CD4-positive, alpha-beta T cell treated with Interleukin-17A for 1 hour (primary cell): ENCODE measurements at places on chromosomes 6 and 20.

DNA sequence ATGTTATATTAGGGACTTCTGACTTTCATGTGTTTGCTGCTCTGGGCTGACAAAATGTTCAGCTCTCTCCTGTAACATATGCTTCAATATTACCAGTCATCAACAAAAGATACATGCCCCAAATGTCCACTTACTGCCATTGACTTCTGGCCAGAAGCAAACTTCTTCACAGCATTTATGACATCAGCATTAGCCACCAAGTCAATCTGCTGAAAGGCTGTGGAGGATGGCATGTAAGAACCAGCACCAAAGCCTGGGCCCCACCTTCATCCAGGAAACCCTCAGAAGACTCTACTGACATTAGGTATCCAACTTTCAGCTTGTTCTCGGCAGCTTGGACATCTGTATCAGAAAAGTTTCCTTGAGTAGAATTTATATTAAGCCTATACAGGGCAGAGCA is 595.5 kb downstream of the COL12A1 start:
- no peak for DNase-seq

DNA sequence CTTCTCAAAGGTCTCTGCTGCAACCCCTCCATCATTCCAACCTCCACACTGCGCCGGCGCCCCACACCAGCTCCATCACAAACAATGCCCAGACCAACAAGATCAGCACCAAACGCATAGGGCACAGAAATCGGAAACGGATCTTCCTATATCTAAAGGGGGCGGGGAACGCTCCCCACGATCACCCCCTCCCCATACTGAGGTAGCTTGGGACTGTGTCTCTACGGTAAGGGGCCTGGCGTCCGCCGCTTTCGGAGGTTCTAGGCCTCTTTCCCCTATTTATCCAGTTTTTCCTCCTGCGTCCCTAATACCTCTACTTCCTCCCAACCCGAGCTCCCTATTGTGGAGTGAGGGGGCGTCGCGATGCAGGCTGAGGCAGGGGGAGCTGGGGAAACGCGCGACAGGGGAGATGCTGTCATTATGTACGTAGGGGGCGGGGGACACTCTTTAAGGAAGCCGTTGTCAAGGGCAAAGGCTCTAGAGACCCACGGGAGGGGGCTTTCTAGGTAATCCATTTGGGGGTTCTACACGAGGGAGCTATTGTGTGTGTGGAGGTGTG is 909 bp downstream of the DNAAF9 start:
- no peak for DNase-seq

DNA sequence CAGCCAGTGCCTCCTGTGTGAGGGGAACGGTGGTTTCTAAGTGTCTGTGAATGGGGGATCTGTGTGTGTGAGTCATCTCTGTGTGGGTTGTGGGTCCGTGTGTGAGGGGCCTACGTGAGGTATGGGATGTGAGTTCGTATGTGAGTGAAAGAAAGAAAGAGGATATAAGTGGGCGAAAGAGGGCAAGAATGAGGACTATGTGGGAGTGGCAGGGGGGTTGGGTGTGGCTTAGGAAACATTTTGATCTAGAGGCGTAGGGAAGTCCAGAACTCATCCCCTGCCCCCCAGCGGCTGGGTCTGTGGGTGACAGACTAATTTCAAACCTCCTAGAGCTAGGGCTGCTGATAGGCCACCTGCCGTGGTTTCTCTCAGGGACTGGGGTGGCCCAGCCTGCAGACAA is 35.5 kb downstream of the DHX35 start:
- peak; percentile 2 for DNase-seq

GRCh38 chr6:116398316-116399010 is 27.7 kb downstream of the DSE start:
- no peak for DNase-seq

DNA sequence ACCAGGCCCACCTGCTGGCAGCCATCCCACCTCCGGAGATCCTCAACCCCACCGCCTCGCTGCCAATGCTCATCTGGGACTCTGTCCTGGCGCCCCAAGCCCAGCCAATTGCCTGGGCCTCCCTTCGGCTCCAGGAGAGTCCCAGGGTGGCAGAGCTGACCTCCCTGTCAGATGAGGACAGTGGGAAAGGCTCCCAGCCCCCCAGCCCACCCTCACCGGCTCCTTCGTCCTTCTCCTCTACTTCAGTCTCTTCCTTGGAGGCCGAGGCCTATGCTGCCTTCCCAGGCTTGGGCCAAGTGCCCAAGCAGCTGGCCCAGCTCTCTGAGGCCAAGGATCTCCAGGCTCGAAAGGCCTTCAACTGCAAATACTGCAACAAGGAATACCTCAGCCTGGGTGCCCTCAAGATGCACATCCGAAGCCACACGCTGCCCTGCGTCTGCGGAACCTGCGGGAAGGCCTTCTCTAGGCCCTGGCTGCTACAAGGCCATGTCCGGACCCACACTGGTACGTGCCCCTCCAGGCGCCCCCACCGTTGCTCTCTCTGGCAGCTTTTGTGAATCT is 1.1 kb downstream of the SNAI1 start:
- no peak for DNase-seq

- no peak for DNase-seq
These were observed 11.5 kb upstream of the IL20RA start for GRCh38 chr6:137056121-137056880.

DNA sequence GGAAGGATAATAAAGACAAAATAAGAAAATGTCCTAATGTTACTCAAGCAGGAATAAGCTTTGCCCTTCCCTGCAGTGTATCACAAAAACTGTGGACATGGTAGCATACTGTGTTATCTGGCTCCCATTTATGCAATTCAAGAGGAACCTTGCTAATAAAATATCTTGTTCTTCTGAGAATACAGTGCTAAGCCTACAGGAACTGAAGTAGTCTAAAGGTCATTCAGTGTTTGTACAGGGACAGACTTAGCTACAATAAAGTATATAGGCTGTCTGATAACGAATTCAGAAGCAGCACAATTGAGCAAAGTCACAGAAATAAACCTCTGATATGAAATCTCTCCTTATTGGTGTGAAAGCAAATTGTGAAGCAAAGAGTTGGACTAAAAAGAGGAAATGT is 59.6 kb upstream of the SDHAF4 start:
- DNase-seq: no peak

DNA sequence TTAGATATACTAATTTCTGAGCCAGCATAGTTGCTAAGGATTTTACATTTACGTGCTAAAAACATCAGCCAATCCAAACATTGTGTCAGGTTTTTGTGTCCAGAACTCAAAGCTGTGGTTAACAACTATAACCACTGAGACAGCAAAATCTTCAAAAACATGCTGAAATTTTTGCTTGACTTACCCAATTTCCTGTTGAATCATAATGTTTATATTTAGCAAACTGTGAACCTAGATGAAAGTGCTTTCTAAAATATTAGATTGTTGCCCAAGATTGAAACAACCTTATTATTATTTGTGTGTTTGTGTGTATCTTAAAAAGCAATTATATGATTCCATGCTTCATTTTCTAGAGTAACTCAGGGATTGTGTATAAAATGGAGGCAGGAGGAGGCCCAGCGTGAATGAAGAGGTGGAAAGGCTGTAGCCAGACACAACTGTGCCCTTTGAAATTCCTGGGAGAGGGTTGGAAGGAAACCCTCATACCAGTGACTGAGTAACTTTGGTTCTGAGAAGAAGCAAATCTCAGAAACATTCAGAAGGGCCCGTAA is 48.0 kb downstream of the ARMC2 start:
- peak; percentile 77 for DNase-seq

DNA sequence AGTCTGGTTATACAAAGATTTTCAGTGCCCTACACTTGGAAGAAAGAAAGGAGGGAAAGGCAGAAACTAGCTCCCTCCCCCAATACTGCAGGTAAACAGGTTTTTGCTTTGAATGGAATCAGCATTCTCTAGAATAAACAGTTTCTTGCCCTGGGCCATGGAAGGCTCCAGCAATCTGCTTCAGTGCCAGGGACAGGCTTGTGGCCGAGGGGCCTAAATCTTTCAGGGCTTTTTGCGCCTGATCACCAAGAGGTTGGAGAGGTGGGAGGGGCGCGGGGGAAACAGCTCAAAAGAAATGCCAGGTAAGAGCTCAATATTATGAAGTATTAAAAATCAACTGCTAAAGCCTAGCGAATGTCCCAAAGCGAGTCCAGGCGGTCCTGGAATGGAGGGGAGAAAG is 23.8 kb downstream of the TFAP2B start:
- DNase-seq: no peak

GRCh38 chr6:33966536-33966935 is 162.7 kb upstream of the MLN start:
- DNase-seq: no peak

- no peak for DNase-seq
These were observed 42.7 kb downstream of the TBPL1 start for GRCh38 chr6:133995758-133996157.

- DNase-seq: no peak
These were observed 82.3 kb upstream of the KCNG1 start for GRCh38 chr20:51104960-51105920.

GRCh38 chr20:40073535-40074111 is 615.4 kb downstream of the MAFB start:
- DNase-seq: no peak

GRCh38 chr6:26243752-26244151 is 121.2 kb upstream of the BTN3A2 start:
- DNase-seq: no peak

GRCh38 chr6:20835315-20836010 is 301.2 kb downstream of the CDKAL1 start:
- no peak for DNase-seq

- no peak for DNase-seq
These were observed 608.0 kb downstream of the COL12A1 start for GRCh38 chr6:74597840-74598239.

- no peak for DNase-seq
These were observed 78.3 kb downstream of the ZDHHC14 start for GRCh38 chr6:157459327-157459726.

DNA sequence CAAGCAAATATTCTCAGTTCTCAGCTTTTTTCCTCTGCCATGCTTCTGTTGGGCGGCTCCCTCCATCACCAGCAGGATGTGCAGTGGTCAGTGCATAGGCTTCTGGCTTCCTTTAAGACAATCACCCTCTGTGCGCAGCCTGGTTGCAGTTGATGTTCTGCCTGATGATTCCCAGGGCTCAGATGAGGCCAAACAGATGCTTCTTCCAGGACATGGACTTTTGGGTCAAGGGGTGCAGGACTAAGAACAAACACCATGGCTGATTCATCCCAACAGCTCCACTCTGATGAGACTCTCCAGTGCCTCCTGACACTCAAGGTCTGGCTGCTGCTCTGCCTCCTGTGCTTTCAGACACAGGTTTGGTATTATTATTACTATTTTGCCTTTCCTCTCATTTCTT is 554.8 kb upstream of the CDH4 start:
- DNase-seq: no peak
